H9 (cell line): ENCODE measurements at places on chromosomes 1 and 21.

DNA sequence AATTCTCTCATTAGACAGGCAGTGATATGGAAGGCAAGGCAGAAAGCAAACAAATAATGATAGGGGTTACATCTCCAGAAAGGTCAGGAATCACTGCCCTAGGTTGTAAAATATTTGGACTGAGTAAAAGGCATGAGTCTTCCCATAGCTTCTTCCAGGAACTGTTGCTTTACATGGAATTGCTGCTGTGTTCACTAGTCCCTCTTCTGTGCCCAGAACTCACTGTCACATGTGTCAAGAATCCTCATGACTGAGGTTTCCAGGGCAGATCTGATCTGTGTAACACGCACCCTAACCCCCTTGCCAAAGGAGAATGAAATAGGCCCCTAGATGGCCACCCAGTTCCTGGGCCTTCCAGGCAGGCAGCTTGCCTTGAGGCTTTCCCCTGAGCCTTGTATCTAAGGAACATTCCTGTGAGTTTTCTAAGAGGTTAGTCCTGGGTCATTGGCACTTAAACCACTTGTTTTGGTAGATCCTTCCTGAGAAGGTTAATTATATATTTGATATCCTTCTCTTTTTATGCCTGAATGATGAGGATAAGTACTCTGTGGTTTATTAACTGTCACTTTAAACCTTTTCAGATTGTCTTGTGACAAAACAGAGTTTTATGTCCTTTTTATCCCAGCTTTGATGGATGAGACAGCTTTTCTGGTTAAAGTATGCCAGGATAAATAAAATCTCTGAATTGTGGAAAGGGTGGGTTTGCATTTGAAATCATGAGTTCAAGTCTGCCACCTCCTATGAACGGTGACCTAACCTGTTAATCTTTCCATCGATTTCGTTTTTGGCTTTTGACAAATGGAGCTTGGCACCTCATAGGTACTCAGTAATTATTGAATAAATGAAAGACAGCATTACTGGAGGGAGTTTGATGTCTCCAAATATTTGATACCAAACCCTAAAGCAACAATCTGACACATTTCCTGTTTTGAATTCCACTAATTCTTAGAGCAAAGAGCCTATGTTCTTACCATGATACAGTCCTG lies 163.3 kb downstream of the DHRS3 start:
- no peak for DNase-seq

DNA sequence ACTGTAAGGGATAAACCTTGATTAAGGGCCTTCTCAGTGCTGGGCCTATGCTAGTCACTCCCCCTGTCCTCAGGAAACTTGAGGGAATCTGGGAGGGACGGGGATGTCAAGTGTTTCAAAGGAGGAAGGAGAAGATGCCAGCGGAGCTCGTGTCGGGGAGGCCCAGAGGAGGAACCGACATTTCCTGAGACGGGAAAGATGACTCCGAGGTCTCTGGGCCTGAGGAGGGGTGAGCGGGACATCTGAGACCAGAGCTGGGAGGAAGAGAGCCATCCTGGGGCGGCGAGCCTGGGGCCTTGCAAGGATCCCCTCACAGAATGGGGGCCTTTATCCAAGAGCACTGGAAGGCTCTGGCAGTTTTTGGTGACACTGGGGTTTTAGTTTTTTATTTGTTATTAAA lies 10.4 kb downstream of the SLC66A1 start:
- no peak for DNase-seq

DNA sequence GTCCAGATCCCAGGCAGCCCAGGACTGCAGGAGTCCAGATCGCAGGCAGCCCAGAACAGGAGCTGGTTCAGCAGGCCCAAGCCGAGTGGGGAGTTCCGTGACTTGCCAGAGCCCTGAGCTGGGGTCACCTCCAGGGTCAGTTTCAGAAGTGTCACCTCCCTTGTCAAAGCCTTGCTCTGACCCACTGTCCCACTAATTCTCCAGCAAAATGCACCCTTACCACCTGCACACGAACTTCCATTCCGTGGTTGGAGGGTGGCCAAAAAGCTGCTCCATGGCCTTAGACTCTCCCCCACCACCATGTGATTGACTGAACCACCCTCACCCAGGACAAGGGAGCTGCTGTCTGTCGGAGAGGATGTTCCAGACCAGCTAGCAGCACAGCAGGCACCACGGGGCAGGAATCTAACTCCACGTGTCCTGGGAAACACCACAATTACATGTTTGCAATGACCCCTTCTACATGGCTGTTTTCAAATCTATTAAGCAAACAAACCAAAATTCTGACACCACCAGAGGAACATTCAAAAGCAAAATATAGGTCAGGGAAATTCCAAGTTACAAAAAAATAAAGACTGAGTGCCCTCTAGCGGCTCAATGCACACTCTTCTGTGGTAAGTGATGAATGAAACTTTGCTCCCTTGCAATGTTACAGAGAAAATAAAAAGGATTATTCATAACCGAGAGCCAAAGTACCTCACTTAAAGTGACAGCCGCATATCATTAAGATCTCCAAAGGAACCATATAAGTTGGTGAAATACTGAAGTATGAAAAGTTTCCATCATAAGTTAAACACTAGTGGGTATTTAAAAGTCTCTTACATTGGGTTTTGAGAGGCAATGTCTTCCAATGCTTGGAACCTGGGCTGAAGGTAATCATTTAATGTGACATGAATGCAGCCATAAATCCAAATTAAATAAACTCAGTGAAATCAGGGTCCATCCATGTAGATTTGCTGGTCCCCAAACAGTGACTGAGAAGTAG lies 76.3 kb downstream of the NPHP4 start:
- peak; percentile 20 for DNase-seq

DNA sequence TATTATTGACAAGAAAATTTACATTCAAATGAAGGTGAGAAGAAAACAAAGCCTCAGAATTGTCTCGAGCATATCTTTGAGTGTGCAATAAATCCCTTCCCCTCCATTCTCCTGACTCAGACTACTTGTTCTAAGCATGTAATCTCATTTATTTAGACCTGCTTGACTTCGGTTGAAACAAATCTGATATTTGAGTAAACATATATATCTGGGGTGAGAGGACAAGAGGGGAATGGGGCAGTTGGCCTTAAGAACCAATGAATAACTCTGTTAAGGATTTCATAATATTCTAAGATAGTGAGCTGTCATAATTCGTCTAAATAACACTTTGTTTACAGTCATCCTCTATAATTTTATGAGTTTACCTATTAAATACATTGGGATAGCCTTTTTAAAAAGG lies 142.7 kb downstream of the SIPA1L2 start:
- no peak for DNase-seq

DNA sequence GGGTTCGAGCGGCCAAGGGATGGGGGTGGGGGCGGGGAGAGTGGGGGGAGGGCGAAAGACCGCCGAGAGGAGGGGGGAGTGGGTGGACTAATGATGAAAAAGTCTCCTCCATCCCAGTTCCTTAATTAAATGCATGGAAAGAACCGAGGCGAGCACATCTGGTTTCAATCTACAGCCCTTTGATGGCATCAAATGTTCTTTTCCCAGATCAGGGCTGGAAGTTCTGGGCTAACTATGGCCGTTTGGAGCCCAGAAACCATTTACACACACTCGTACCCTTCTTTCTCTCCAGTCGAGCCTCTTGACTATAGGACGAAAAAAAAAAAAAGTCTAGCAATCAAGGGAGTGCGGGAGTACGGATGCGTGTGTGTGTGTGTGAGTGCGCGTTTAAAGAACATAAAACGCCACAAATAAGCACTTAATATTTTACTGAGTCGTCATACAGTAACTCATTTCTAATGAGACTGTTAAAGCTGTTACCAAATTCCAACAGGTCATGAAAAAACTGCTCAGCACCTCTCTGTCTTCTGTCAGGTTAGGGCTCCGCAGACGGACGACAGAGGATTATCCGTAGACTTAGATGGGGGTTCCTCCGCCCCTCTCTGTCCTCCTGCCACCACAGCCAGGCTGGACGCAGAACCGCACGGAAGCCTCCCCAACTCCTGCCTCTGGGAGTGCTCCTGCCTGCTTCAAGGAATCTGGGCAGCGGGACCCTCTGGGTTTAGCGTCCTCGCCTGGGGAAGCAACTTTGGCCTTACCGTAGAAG lies 2.1 kb upstream of the PRRX1 start:
- peak; percentile 70 for DNase-seq

DNA sequence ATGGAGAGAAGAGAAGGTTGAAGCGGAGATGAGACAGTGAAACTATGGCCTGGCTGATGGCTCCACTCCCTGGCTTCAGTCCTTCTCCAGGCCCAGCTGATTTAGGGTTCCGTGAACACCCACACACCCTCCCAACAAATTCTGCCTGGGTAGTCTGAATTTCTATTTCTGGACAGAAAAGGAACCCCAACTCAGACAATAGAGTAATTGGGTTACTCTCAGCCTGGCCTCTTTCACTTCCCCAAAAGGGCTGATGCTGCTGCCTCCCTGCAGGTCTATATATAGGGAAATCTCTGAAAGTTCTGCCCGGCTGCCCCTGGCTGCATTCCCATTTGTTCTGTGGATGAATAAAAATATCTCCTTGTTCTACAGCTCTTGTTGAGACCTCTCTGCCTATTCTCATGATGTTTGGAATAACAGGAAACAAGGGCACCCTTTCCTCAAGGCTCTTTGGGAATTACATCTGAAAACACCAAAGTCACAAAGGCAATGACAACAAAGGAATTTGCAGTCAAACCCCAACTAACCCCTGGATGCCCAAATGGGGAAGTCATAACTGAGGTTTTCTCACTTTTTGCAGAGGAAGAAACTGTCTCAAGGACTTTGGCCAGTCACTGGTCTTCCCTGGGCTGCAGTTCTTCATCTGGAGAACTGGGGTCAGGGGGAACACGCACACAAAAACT lies 11.4 kb upstream of the ZSCAN20 start:
- DNase-seq = no peak

GRCh38 chr1:117760069-117760468 lies 154.2 kb downstream of the TENT5C start:
- no peak for DNase-seq

GRCh38 chr1:193066606-193067005 lies 7.2 kb downstream of the RO60 start:
- DNase-seq = no peak

DNA sequence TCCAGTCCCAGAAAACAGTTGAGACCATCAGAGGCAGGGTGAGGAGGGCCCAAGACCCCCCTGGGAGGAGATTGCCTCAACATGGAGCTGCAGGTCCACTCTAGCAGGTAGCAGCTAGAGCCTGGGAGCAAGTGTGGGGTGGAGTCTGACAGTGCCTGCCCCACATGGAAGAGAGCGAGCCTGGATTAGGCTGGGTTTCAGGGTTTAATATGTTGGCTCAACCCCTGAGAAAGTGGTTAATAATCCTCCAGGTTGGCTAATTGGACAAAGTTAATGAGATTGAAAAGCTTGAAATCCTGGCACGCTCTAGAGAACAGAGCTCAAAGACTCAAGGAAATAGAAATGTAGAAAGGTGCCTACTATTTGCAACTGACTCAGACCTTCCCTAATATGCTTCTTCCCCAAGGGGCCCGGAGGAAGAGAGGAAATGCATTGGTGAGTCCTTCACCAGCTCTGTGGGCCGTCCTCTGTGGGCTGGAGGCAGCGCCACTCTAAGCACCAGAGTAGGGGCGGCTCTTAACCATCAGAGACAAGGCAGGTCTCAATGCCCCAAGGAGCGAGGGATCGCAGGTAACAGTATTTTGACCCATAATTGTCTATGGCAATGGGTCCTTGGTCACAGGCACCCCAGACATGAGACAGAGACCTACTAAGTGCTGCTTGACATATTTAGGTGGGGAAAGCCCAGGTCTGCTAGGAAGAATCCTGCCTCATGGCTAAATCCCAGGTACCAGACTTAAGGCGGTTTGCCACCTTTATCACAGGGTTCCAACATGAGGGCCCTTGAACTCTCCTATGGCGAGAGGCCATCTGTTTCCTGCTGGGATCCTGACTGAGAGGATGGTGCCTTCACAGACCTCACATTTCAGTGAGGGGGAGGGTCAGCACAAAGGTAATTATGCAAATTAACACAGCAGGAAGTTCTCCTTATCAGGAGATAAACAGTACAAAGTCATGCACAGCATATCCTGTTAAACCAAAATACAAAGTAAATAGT lies 33.8 kb downstream of the RSPH1 start:
- peak; percentile 30 for DNase-seq

DNA sequence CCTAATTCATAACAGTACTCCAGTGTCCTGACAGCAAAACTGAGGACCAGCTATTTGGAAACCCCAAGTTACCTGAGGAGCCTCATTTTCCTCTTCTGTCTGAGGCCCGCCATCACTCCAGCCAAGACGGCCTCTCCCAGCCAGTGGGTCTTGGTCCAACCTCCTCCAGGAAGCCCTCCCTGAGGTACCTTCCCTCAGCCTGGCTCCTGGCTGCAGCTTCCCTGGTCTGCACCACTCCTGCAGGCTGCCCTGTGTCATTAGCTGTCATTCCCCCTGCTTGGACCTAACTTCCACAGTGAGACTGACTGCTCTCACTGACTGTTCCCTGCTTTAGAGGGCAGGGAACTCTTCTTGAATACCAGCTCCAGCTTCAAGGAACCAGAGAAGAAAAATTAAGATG lies 33.0 kb downstream of the BCAR3 start:
- DNase-seq = no peak

- no peak for DNase-seq
These were observed 80.5 kb downstream of the C1orf21 start for GRCh38 chr1:184467295-184467694.

DNA sequence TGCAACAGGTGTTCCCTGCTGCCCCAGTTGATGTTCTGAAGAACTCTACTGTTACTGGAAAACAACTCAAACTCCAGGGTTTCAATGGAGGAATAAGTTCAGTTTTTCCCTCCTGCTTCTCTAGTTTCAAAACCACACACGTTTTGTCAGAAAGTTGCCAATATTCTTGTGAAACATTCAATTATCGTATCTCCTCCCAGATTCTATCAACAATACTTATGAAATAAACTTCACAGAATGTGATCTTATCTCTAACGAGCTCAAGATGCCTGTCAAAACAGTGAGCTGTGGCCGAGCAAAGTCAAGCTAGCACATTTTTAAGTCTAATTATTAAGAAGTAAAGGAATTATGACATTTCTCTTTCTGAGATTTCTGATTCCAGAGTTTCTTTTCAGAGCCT lies 4.7 kb downstream of the OR2B11 start:
- no peak for DNase-seq

- peak; percentile 89 for DNase-seq
These were observed 1.3 kb downstream of the HES3 start for GRCh38 chr1:6245086-6245868.

DNA sequence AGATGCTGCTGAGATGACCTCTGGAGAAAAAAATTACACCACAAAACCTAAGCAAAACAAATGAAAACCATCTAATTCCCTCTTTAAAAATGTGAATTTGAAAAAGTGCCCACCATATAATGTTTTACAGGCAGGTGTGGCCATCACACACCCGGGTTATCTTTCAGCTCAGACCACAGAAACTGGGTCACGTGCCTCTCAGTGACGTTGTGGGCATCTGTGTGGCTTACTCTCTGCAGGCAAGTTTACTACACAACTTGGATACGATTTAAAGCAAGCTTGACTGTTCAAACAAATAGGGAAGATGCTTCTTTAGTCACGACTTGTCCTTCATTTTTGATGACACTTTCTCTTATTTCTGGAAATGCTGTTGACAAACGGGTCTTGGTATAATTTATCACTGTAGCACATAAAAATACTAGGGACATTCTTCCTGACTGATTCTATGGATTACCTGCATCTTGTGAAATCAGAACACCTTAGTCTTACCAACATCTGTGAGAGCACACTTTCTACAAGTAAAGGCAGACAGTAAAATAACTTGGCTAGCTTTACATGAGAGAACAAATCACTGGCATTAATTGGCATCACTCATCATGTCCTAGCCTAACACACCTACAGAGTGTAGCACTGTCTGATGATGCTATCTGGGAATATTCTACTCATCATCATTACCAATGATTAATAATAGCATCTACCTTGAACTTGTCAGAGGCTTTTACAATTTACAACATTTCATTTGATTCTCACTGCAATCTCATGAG lies 89.3 kb upstream of the EDEM3 start:
- no peak for DNase-seq
